Right kidney (tissue), 9 donors: ENCODE measurements at places on chromosomes 3 and 15.

- DNase-seq = no peak
These were observed 44.6 kb downstream of the HDGFL3 start for GRCh38 chr15:83163032-83163431.

GRCh38 chr3:196708467-196708866 lies 3.6 kb downstream of the CEP19 start:
- no peak for DNase-seq

GRCh38 chr3:72594615-72595215 lies 253.5 kb downstream of the SHQ1 start:
- no peak for DNase-seq

DNA sequence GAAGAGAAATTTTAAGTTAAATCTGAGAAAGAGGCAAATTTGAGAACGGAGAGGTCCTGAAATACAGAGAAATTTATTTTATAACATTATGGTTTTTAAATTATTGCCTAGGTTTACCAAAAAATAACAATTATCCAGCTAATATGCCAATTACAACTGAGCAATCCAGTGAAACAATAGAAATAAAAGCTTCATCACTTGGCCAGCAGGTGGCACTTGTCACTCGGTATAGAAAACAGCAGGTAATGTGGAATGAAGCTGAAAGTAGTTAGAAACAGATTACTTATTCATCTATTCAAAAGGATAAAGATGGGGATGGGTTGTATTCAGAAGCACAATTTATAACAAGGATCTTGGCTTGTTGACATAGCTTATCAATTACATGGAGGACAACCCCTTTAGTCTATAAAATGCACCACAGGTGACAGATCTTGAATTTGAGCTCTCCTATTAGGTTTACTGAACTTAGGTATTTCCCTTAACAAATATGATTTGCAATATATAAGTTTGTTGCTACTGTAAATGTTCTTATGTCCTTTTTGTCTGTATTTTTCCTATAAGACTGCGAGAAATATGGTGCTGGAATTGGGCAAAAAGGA lies 70.1 kb upstream of the GUCA1C start:
- peak; percentile 26 for DNase-seq

DNA sequence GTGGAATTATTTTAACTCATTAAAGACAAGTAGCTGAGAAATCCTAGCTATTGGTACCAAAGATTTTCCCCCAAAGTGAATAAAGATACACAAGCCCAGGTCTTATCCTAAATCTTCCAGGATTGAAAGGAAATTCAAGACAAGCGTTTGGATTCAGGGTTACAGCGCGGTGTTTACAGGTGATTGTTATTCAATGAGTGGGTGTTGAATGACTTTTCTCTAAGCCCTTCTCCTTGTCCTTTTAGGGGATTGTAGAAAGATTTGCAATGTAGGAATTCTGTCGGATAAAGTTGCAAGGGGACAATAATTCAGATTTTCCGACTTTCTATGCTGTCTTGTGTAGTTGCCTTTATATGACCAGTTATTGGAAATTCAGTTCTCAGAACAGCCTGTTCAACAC lies 57.2 kb downstream of the USP13 start:
- DNase-seq = no peak

DNA sequence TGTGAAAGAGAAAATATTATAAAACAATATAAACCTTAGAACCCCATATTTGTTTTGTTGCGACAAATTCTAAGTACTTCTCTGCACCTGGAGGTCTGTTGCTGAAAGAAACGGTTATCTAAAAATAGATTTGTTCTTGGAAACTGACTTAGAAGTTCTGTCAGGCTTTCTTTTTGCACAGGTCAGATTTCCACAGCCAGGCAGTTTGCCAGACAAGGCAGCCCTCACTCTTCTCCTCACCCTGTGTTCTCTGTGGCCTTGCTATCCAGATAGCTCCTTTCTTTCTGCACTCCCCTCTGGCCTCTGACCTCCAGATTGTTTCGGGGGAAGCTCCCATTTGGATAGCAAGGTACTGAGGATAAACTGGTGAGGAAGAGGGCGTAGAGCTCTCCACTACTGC lies 413.3 kb upstream of the ONECUT1 start:
- DNase-seq = no peak

DNA sequence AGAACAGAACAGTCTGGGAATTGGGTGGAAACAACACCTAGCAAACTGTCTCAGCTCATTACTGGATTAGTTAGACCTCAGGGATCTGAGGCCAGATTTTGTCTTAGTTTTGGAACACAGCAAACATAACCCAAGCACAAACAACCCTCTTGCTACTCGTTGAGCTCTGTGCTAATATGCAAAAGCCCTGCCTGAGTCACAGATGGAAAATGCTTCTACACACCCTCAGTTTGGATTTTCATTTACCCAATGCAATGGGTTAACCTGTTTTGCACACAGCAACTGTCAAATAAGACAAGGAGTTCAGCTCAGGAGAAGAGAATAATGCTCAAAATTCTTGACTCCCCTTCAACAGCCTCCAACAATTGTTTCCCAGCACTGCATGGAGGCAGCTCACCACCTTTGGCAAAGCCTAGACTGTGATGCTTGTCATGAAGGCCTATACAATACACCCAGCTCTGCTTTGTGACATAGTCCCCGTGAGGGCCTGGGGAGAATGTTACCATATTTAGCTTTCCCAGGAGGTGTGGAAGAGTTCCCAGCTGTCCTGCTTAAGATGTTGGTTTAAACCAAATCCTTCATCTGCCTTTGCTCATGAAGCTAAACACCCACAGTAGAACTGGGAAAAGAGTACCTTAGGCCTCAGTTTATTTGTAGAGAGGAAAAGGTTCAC lies 68.9 kb upstream of the MNS1 start:
- DNase-seq = no peak

- DNase-seq = no peak
These were observed 256.0 kb downstream of the OCA2 start for GRCh38 chr15:27843146-27843545.

DNA sequence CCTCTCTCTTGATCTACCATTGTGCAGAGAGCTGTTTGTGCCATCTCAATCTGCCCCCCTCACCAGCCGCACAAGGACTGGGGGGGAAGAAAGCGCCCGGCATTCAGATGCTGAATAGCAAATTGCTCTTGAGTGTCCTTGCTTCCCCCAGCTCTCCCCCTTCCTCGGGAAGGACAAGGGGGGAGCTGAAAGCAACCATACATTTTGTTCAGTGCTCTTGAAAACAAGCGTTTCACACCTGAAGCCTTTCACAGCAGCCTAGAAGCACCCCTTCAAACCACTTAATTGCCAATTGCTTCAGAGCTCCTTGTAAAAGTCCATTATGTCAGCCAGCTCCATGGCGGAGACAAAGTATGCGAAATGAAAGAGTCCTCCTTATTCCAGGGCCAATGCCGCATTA lies 540.1 kb downstream of the NR2F2 start:
- no peak for DNase-seq

DNA sequence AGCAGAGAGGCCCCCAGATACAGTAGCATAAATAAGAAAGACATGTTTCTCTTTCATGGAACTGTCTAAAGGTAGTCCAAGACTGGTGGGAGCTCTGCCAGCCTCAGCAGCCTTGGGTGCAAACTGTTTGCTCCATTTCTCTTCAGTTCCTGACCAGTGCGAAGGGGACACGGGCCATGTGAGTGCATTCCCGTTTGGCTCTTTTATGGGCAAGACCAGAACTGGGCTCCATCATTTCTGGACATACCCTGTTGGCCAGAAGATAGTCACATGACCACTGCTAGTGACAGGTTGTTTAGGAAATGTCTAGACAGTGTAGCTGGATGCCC lies 45.5 kb downstream of the CHCHD6 start:
- DNase-seq = no peak

- no peak for DNase-seq
These were observed 34.5 kb downstream of the TJP1 start for GRCh38 chr15:29787767-29788166.

DNA sequence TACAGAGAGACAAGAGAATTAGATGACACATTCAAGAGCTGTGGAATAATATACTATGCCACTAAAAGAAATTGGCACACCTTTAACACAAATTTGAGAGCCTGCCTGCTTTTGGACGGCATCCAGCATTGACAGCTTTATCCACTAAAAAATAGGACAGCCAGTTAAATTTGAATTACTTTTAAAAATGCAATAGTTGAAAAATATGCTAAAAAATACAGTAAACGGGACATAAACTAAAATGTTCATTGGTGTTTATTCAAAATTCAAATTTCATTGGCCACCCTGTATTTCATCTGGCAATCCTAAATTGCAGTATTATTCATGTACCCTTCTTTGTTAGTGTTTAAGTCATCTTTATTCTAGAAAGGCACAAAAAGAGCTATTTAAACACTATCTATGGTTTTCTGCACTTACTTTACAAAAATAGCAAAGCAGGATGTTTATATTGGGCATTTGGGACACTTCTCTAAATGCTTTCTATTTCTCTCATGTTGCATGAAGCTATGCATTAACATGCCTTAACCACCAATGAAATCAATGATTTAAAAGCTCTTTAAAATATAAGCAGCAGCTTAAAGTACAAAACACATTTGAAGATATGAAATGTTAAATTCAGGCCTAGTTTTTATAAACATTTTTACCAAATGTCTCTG lies 160.1 kb downstream of the NEK10 start:
- DNase-seq = no peak

DNA sequence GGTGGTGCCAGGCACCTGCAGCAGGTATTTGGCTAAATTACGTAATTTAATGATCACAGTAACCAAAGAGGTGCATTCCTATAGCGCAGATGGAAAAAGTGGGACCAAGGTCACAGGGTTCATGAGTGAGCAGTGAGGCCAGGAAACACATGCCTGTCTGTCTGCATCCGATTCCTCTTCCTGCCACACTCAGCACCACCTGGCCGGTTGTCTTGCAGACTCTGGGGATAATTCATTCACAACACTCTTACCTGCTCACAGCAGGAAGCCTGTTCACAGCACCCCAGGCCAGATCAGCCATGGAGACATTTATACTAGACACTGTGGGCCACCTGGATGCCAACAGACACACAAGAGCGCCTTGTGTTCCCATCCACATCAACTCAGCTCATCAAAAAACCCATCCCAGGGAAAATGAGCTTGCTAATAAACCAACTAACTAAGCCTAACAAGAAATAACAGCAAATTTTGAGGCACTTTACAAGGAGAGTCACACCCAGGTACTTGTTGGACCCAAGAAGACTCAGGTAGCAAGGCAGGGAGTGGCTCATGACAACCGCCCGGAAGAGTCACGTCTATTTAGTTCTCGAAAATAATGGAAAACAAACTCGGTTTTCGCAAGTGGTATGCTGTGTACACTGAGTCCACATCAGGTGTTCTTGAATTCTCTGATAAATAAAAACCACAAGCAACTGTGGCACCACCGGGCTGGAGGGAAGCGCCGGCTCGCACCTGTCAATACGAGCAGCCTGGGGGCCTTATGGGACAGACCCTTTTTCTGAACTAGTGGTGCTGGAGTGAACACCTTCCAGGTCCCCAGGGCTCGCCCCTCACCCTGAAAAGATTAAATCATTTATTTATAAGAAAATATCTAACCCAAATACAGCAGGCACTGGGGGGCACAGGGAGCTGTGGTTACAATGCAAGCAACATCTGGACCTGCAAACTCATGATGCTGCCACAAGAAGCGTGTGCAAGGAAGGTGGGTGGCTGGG lies 40.5 kb downstream of the FAM174B start:
- no peak for DNase-seq

- no peak for DNase-seq
These were observed 6.9 kb downstream of the CMTM7 start for GRCh38 chr3:32398531-32398930.

GRCh38 chr3:29898171-29898965 lies 617.5 kb downstream of the RBMS3 start:
- DNase-seq = peak; percentile 17

GRCh38 chr3:27681249-27681748 lies 40.8 kb downstream of the EOMES start:
- peak; percentile 51 for DNase-seq

DNA sequence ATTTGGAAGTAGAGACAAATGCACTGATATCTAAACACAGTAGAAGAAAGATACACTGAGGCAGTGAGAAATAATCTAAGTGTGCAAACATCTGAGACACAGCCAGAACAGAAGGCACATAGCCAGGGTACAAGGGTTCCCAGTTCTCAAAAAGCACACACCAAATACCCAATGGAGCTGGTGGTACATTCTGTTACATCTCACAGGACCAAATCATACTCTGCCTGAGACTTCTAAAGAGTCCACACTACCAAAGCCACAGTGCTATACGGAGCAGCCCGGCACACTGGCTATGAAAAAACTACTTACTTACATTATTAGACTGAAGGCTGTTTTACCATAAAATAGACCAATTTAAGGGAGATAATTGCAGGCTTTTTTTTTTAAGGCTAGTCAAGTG lies 19.3 kb downstream of the CLPX start:
- no peak for DNase-seq

- DNase-seq = no peak
These were observed 14.6 kb upstream of the IL17RD start for GRCh38 chr3:57179580-57180410.

GRCh38 chr3:175150812-175151401 lies 291.8 kb downstream of the NAALADL2 start:
- DNase-seq = no peak

DNA sequence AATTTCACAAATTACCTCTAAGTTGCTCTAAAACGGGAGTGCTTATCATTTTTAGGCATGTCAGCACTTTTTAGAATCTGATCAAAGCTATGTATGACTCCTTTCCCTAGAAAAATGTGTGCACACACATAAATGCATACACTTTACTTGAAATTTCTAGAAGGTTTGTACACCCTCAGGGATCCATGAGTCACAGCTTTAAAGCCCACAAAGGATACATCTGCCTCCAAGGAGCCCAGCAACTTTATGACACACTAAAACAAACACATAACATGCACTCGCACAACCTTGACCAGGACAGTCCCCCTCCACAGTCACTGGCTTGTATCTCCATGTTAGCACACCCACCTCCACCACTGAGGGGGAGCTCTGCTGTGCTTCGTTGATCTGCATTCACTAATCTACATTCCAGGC lies 722.0 kb upstream of the CFAP20DC start:
- DNase-seq = no peak

DNA sequence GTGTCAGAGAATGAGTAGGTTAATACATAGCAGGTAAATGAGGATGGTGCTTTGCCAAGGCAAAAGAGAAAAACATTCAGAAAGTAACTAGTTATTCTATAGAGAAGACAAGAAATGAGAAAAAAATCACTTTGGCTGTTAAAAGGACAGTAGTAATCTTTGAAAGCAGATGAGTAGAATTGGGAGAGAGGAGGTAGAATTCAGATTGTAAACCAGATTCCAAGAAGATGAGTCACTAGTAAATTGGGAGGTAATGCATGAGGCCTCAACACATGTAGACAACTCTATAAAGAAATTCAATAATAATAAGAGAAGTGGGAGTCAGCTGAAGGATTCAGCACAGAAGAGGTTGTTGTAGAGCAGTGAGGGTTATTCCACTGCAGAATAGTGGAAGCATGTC lies 81.4 kb downstream of the MBNL1 start:
- DNase-seq = no peak

DNA sequence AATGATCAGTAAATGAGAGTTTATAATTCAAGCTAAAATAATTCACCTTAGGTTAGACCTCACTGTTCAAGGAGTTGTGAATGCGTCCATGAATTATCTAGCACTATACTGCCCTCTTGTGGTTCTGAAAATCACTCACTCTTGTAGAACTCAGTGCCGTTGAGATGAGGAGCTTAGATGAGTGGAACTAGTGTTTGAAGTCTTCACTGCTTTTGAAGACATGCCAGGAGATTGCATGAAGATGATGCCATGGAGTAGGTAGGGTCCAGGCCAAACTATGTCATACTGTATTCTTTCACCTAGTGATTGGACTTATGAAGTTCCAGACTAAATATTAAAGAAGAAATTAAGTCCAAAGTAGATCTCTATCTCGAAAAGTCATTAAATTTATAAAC lies 28.8 kb downstream of the LYSMD4 start:
- DNase-seq = peak; percentile 44
